Spinal cord (tissue), 10 donors: ENCODE measurements at places on chromosomes 6 and 20. TPM values are rescaled to one million over a fixed set of nuclear protein-coding genes. Genes with fewer than 3 reads are reported as not detected.

The LKAAEAR1 gene
- total RNA-seq: 2.1 TPM

The ERVFRD-1 gene
- total RNA-seq: 0.06 TPM

The XKR7 gene
- 1.8 TPM for total RNA-seq

The ECT2L gene
- total RNA-seq: 0.99 TPM

The DLK2 gene
- 4.1 TPM for total RNA-seq

The PSORS1C1 gene
- total RNA-seq: 0.99 TPM

The CHD6 gene
- 63.8 TPM for total RNA-seq

The SULF2 gene
- total RNA-seq: 190 TPM

The DEFB115 gene
- not detected for total RNA-seq

The SIRPD gene
- total RNA-seq: not detected

The GGTLC1 gene
- not detected for total RNA-seq

The TREM1 gene
- 0.55 TPM for total RNA-seq

The ADTRP gene
- 0.88 TPM for total RNA-seq

The SGK2 gene
- 6.4 TPM for total RNA-seq

The DEFB112 gene
- total RNA-seq: not detected

The ZBTB46 gene
- total RNA-seq: 8.3 TPM

The OR2B6 gene
- total RNA-seq: not detected

The COL11A2 gene
- 4.9 TPM for total RNA-seq

The RPS6KA2 gene
- total RNA-seq: 29.8 TPM

The SIRPB2 gene
- 2.6 TPM for total RNA-seq

The TFAP2B gene
- 2.3 TPM for total RNA-seq

The PTCRA gene
- 0.50 TPM for total RNA-seq

The SAPCD1 gene
- total RNA-seq: 3.4 TPM

The CLVS2 gene
- total RNA-seq: 30.1 TPM

The BFSP1 gene
- total RNA-seq: 2.2 TPM

The GRM1 gene
- total RNA-seq: 12.2 TPM

The YTHDF1 gene
- 20.9 TPM for total RNA-seq

The ZNF343 gene
- 11.5 TPM for total RNA-seq

The ID4 gene
- 190 TPM for total RNA-seq
